ENCODE measurements at places on chromosomes 5 and 9.

- peak; percentile 33 for DNase-seq
Observed at GRCh38 chr9:16103620-16104397, 551.0 kb downstream of the CCDC171 start.

GRCh38 chr5:172616730-172617129, 24.3 kb upstream of the NEURL1B start:
- peak; percentile 49 for DNase-seq

GRCh38 chr5:150623878-150624216, 16.6 kb upstream of the SYNPO start:
- no peak for DNase-seq

GRCh38 chr5:110288766-110289511, 437.5 kb downstream of the TMEM232 start:
- DNase-seq: no peak

DNA sequence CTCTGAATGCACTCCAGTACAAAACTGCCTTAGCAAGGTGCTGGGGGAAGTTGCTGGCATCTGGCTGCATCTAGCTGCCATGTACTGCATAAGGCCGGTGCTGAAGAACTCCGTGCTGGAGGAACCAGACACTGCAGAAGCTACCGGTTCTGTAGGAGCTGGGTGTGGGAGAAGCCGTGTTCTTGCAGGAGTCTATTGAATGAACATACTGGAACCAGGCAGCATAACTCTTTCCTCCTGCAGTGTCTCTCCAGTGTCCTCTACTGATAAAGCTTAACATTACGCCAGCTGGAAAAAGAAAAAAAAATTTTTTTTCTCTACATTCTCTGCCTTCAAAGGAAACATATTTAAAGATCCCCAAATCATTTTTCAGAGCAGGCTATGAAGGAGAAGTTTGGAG, 38.5 kb downstream of the VPS13A start:
- peak; percentile 55 for DNase-seq

DNA sequence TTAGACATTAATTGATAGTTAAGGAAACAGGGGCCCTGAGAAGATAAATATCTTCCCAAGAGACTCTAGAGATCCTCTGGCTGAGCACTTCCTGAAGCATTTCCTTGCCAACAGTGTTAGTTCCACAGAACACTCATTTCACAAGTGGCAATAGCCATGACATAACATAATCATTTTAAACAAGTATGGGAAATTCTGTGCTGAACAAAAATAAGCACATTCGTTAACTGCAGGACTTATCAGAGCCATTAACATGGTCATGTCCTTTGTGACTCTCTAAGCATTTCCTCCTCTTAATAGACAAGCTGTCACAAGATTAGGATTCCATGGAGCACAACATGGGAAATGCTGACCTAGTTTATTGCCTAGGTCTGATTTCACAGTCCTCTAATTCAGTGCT, 184.9 kb downstream of the SNX18 start:
- DNase-seq: peak; percentile 9

DNA sequence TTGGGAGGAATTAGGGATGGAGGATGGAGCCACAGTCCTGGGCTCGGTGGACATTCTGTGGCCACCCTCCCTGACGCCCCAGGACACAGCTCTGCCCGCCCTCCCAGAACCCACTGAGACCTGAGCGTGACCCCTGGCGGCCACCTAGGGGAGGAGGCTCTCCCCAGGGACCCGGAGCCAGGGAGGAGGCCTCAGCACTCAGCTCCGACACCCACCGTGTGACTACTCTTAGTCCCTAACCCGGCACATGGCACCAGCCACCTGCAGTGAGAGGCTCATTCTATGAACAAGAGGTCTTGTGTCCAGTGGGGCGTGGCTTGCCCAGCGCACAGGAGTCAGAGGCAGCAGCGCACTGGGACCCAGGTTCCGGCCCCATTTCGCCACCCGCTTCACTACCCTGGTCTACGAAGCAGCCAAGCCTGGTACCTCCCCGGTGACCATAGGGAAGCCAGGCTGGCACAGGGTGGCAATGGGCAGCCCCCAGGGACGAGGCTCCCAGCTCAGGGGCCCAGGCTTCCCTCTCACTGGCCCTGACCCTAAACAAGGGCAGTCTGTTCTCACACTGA, 10.2 kb downstream of the SARDH start:
- no peak for DNase-seq

- DNase-seq: no peak
Observed at GRCh38 chr5:156799171-156799570, 50.9 kb upstream of the PPP1R2B start.

DNA sequence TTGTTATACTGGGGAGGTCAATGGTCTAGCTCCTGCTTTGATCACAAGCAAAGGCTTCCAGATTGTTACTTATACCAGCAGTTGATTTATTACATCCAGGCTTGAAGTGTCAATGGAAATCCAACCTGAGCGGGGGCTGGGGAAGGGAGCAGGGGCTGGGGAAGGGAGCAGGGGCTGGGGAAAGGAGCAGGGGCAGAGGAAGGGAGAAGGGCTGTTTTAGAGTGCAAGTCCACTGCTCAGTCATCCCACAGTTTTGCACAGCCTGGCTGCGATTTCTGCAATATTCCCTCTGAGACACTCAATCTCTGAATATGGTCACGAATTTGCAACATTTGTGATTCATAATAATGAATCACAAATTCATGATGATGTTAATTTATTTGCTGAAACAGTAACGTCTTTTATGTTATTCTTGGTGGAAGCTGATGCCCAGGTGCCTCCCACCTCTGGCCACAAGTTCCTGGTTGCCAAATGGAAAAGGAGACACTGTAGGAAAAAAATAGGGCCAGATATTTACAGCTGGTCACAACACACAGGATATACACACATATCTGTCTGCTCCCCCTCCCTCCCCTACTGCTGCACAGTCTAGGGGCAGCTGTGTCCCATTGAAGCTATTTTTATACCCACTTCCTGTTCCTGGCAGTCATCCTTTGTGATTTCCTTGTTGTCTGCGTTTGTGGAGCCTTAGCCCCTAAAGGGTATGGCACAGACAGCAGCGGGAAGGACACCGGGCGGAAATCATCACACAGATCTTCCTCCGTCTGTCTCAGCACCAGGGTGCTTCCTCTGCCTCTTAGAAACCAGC, 325.1 kb downstream of the GADD45G start:
- peak; percentile 24 for DNase-seq

DNA sequence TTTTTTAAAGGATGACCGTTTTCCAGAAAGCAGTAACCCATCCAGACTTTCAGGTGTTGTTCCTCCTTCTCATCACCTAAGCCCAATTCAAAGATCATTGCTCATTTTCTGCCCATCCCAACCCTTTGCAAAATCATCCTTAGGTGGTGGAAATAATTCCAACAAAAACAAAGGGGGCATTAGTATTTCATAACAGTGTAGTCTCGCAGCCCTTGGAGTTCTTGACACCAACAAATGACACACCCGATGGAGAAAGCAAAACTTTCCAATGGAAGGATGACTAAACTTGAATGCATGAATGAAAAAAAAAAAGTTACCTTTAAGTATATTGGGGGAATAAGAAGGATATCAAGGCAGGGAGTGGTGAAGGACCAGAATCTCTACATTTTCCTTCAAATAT, 117.0 kb downstream of the PAPPA start:
- no peak for DNase-seq

- no peak for DNase-seq
Observed at GRCh38 chr5:175711472-175712312, 53.8 kb downstream of the HRH2 start.

- DNase-seq: no peak
Observed at GRCh38 chr5:12648558-12648957, 744.3 kb upstream of the CTNND2 start.

DNA sequence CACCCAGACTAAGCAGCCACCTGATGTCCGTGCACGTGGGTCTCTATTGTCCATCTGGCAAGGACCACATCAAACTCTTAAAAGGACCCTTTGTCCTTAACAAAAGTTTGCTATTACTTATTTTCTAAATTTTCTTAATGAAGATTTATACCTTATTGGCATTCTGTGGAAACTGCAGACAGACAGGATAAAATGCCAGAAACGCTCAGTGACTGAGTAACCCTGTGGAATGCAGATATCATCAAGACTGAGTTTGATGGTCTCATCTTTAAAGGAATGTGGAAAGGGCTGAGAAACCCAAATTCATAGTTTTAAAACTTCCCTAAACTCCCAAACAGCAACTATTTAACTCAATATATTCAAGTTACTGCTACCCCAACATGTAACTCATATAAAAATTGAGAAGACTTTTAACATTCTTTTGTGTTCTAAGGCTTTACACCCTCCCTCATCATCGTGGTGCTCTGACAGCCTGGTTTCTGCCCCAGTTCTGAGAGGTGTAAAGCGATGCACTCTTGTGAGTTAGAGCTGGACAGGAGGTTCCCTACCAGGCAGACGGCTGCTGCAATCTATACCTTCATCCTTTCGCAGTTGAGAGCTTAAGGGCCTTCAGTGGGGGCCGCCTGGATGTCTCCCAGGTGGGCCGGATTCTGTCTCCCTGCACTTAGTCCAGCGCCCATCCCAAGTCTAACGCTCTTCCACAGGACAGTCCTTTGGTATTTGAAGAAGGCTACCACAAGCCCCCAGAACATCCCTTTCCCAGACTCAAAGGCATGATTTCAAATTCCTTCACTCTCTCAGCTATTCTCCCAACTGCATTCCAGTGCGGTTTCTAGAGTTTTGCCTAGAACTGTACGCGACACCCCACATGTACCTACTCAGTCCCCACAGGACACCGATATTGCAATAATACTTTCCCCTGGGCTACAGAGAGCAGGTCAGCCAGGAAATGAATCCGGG, 68.9 kb downstream of the DAP start:
- peak; percentile 66 for DNase-seq

- peak; percentile 2 for DNase-seq
Observed at GRCh38 chr5:107820429-107820828, 149.7 kb upstream of the EFNA5 start.

DNA sequence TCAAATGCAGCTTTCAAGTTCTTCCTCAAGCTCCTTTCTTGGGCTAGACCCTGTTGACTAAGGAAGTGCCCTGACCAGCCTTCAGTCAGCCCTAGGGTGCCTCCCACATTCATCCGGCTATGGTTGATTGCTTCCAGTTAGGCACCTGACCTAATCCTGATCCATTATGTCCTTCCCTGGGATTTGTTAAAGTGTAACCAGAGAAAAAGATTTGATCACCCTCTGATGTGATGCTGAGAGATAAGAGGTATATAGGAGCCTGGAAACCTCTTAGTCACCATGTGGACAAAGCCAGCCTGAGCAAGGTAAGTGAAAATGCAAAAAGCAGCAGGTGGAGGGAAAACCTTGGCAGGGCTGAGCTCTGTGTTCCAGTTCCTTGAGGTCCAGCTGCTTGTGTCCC, 178.8 kb upstream of the ERCC6L2 start:
- DNase-seq: no peak

DNA sequence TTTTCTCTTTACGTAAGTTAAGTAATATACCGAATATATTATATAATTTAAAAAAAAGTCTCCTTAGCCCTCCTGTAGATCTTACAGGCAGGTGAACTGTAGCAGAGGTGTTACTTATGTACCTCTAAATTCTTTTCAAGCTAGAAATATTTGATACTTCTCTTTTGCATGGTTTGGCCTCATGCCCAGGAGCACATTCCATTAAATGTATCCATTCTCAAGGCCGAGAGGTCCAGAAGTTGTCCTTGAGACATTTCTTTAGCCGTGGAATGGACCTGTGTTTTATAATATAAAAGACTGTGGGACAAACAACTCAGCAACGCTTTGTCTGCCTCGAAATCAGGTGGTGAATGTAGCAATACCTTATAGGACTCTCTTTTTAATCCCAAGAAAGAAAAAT, 184.5 kb downstream of the TRIO start:
- no peak for DNase-seq

GRCh38 chr5:127311349-127311748, 20.8 kb downstream of the MEGF10 start:
- no peak for DNase-seq

DNA sequence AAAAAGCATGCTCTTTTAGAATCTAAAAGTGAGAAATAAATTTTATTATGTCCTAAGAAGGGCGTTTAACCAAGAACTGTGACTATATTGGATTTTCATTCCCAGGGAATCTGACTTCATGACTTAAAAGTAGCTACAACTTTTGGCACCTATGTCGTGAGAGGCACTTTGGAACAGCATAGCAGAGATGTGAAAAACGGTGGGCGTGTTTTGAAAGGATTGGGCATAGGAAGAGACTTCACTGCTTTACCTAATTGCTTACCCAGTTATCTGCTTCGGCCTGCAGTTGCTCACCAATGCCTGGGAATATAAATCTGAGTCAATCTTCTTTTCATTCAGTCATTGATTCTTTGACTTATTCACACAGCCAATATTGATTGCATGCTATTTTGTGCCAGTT, 363.4 kb downstream of the DNAH5 start:
- no peak for DNase-seq

GRCh38 chr5:122301016-122301415, 11.0 kb upstream of the SNCAIP start:
- DNase-seq: no peak

DNA sequence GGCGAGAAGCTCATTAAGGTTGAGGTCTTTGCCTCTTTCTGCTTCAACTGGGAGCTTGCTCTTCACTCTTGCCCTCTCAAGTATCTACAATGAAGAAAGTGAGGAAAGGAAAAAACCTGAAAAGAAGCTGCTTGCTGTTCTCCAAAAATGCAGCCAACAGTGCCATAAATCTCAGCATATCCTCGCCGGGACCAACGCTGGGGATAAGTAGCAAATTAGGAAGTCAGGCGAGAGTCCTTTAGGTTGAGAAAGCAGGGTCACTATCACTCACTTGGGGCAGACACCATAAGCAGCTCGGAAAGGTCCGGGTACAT, 399 bp downstream of the NUP155 start:
- no peak for DNase-seq

DNA sequence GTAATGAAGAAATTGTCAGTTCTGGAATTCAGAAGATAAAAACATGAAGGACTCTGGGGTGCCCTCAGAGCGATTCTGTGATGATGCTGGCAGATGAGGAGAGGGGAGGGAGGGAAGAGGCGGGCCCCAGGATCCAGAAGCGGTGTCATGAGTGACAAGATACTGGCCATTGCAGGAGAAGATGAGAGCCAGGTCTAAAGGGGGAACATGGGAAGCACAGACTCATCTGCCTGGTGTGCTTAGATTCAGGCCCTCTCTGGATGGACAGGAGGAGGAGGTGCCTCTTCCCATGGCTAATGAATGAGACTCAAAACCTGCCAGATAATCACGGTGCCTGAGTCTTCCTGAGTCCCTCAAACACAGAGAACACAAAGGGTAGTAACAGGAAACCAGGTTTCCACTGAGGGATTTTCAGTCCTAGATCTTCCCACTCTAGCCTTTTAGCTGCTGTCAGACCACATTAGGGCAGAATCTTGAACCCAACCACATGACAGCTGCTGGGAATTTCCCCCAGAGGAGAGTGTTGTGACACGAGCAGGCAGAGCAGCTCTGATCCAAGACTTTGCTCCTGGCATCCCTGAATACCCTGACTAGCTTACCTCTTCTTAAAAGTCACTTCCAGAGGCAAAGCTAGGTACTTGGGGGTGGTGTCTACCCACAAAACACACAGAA, 28.2 kb upstream of the HSPA9 start:
- DNase-seq: peak; percentile 67

All from IMR-90 (cell line).